ENCODE measurements at places on chromosomes 5 and 9. TPM values are rescaled to one million over a fixed set of nuclear protein-coding genes. Genes with fewer than 3 reads are reported as not detected.

The FIBCD1 gene
- not detected for total RNA-seq

- H3K27ac ChIP-seq = no peak overlapping the region
These were observed 179.5 kb downstream of the ATP10B start for GRCh38 chr5:160672521-160672920.

DNA sequence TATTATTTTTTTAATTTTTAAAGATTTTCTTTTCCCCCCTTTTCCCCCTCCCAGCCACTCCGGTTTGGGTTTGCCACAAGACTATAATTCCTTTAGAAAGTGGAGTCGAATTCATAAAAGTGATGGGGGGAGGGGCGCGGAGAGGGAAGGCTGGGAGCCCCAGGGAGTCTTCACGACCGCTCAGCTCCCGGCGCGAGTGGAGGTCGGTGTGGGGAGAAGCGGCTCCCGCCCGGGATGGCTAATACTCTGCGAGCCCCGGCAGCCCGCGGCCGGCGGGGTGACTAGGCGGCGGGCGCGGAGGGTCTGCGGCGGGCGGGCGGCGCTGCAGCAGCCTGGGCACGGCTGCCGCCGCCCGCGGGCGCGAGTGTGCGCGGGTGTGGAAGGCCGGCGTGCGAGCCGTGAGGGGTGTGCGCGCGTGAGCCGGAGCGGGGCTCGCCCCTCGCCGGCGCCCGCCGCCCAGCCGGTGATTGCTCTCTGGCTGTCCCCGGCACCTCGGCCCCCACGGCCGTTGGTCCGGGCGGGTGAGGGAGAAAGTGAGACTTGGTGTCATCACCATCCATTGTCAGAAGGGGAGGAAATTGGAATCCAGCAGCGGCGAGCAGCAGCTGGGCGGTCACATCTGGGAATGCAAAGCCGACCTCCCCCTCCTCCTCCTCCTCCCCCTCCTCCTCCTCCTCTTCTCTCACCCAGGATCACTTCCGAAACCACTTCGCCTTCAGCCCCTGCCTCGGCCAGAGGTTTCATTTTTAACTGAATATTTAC is at the start of gene PARP8:
Gene PARP8 (plus strand): TSS at position 377 of the 762 bp plus-strand sequence. CDS start 459 bp downstream, outside the sequence.
- H3K4me1 ChIP-seq = no peaks in the 10 kb centered on the region
- H3K36me3 ChIP-seq = no peaks in the 10 kb centered on the region
- peak within 1 kb of the TSS; percentile 96 for H3K4me3 ChIP-seq
- H3K27ac ChIP-seq = peak within 1 kb of the TSS; percentile 96

The PDE8B gene
- 3.1 TPM for total RNA-seq

- DNase-seq = no peak
- no peak overlapping the region for H3K4me3 ChIP-seq
- no peak overlapping the region for H3K27ac ChIP-seq
- H3K4me1 ChIP-seq = peaks cover 6% of the 10 kb centered on the region
- H3K27me3 ChIP-seq = no peaks in the 10 kb centered on the region
These were observed 41.1 kb downstream of the ANKRD33B start for GRCh38 chr5:10604975-10605374.

DNA sequence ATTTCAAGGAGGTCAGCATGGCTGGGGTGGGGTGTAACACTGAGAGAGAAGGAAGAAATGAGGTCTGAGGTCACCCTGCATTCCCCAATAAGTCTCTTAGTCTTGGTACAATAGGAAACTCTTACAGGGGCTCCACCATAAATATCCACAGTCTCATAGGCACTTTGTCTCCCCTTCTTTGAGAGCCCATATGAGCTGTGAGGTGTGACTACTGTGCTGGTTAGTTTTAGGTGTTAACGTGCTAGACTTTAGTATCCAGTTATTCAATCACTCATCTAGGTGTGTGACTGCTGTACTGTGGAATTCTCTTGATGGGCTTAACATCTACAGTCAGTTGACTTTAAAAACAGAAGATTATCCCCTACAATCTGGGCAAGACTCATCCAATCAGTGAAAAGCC is 378.1 kb upstream of the RFX3 start:
- no peaks in the 10 kb centered on the region for H3K27me3 ChIP-seq
- H3K4me1 ChIP-seq = no peaks in the 10 kb centered on the region
- H3K36me3 ChIP-seq = no peaks in the 10 kb centered on the region
- no peak for DNase-seq
- H3K27ac ChIP-seq = no peak overlapping the region

DNA sequence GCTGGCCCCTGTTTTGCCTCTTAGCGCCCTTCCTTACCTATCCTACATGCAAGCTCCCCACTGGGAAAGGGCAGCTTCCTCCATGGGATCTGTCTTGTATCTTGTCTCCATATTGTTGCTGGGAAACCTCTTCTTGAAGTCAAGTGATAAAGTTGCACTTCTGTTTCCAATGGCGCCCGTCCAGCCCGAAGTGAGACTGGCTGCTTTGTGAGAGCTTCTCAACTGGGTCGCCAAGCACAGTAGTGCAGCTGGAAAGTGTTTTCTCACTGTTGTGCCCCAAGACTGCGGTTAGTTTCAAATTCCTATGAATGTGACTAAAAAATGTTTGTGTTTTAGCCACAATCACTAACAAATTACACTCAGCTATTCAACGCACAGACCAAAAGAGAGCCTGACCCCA is 506.6 kb upstream of the MPDZ start:
- no peaks in the 10 kb centered on the region for H3K4me1 ChIP-seq
- no peak for DNase-seq
- no peak overlapping the region for H3K4me3 ChIP-seq
- no peak overlapping the region for H3K27ac ChIP-seq
- H3K27me3 ChIP-seq = no peaks in the 10 kb centered on the region

The PWWP2A gene
- total RNA-seq = 57.6 TPM

GRCh38 chr5:67773411-67774266 is 441.9 kb upstream of the PIK3R1 start:
- H3K36me3 ChIP-seq = no peaks in the 10 kb centered on the region
- H3K4me3 ChIP-seq = no peak overlapping the region
- H3K27me3 ChIP-seq = no peaks in the 10 kb centered on the region
- peaks cover 16% of the 10 kb centered on the region for H3K4me1 ChIP-seq
- H3K27ac ChIP-seq = peak overlapping the region; percentile 12

- H3K27ac ChIP-seq = no peak overlapping the region
- no peaks in the 10 kb centered on the region for H3K27me3 ChIP-seq
- H3K4me1 ChIP-seq = no peaks in the 10 kb centered on the region
- peak; percentile 35 for DNase-seq
- no peak overlapping the region for H3K4me3 ChIP-seq
These were observed 32.8 kb upstream of the SEMA4D start for GRCh38 chr9:89530726-89531125.

The LECT2 gene
- not detected for total RNA-seq

The PCDHA3 gene
- total RNA-seq = not detected

The AQP3 gene
- 194 TPM for total RNA-seq

The CER1 gene
- not detected for total RNA-seq

- H3K4me3 ChIP-seq = no peak overlapping the region
- H3K27ac ChIP-seq = no peak overlapping the region
- no peaks in the 10 kb centered on the region for H3K4me1 ChIP-seq
- H3K27me3 ChIP-seq = no peaks in the 10 kb centered on the region
These were observed 117.0 kb upstream of the GNA14 start for GRCh38 chr9:77764894-77765780.

The SV2C gene
- not detected for total RNA-seq

- no peak for DNase-seq
- H3K4me3 ChIP-seq = no peak overlapping the region
- H3K4me1 ChIP-seq = no peaks in the 10 kb centered on the region
- no peak overlapping the region for H3K27ac ChIP-seq
These were observed 938.3 kb upstream of the PTPRD start for GRCh38 chr9:11551106-11551505.

The GRM6 gene
- not detected for total RNA-seq

GRCh38 chr9:121455527-121456239 is 44.0 kb downstream of the GGTA1 start:
- H3K36me3 ChIP-seq = no peaks in the 10 kb centered on the region
- no peaks in the 10 kb centered on the region for H3K27me3 ChIP-seq
- H3K4me1 ChIP-seq = no peaks in the 10 kb centered on the region
- no peak for DNase-seq

DNA sequence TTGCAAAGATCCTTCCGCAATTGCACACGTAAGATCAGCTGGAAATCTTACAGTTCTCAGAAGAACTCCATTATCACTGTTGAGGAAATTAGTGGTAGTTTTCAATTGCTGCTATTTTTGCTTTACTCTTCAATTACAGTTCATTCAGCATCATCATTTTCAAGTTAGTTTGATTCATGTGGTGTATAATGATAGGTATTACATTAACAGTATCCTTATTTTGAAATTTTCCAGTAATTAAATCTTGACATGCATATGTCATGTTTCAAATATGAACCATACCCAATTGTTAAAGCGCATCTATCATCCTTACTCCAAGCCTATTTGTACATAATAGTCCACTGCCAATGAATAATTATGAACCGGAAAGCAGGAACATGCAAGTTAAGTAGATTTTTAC is 60.3 kb downstream of the NR6A1 start:
- H3K4me1 ChIP-seq = no peaks in the 10 kb centered on the region
- DNase-seq = no peak
- H3K36me3 ChIP-seq = no peaks in the 10 kb centered on the region
- H3K4me3 ChIP-seq = no peak overlapping the region
- H3K27me3 ChIP-seq = no peaks in the 10 kb centered on the region
- no peak overlapping the region for H3K27ac ChIP-seq

The ALDH1A1 gene
- 281 TPM for total RNA-seq

DNA sequence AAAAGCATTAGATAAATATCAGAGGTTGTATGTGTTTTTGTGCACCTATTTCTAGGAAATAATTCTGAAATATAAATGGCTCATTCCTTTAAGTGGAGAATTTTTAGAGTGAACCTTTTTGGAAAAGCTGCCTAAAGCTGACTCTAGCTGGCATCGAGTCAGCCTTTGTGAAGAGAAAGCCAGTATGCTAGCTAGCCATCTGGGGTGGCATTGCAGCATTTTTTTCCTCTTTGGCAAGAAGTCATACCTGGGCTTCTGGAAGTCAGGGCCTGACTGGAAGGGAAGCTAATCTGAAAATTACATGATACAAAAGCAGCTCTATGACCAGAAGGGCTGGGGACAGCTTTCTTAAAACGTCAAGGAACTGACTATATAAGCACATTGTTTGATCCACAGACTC is 19.7 kb downstream of the ANP32B start:
- no peak for DNase-seq
- H3K27me3 ChIP-seq = no peaks in the 10 kb centered on the region
- no peaks in the 10 kb centered on the region for H3K36me3 ChIP-seq
- no peak overlapping the region for H3K4me3 ChIP-seq
- no peaks in the 10 kb centered on the region for H3K4me1 ChIP-seq

DNA sequence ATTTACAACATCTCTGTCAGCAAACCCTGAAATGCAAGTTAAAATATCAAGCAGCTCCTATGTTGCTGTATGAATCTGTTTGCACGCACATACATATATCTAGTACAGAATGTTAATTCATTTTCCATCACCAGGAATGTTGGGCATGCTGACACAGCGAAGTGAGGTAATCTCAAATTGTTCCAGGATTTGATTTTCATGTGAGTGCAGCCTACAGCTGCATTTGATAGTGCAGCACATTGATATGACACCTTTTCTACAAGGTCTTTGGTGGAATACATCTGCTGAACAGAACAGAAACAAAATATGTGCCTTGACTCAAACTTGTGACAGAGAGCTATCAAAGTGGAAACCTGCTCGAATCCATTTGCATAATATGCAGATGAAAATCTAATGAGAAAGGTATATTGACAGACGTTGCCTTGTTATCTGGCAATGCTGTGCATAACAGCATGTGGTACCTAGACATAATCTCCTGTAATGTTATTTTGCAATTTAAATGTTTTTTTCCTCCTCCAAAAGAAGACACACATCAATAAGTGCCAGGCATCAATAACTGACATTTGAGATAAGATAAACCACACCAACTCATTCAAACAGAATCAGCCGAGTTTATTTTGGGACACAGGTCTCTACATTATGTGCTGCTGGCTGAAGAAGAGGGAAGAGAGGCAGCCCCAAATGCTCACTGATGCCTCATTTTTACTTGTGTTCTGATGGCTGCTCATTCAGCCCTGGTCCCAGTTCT is 512.2 kb downstream of the ZNF608 start:
- H3K27me3 ChIP-seq = no peaks in the 10 kb centered on the region
- H3K36me3 ChIP-seq = no peaks in the 10 kb centered on the region
- H3K4me1 ChIP-seq = no peaks in the 10 kb centered on the region
